NCI-H1417 treated with DMSO at 0.1 percent for 48 hours (cell line): ENCODE measurements at places on chromosomes 6 and 20.

GRCh38 chr20:58646257-58646656, 4.8 kb upstream of the STX16 start:
- DNase-seq, result no peak

GRCh38 chr6:13709689-13710551, 1.7 kb downstream of the RANBP9 start:
- DNase-seq, result no peak

DNA sequence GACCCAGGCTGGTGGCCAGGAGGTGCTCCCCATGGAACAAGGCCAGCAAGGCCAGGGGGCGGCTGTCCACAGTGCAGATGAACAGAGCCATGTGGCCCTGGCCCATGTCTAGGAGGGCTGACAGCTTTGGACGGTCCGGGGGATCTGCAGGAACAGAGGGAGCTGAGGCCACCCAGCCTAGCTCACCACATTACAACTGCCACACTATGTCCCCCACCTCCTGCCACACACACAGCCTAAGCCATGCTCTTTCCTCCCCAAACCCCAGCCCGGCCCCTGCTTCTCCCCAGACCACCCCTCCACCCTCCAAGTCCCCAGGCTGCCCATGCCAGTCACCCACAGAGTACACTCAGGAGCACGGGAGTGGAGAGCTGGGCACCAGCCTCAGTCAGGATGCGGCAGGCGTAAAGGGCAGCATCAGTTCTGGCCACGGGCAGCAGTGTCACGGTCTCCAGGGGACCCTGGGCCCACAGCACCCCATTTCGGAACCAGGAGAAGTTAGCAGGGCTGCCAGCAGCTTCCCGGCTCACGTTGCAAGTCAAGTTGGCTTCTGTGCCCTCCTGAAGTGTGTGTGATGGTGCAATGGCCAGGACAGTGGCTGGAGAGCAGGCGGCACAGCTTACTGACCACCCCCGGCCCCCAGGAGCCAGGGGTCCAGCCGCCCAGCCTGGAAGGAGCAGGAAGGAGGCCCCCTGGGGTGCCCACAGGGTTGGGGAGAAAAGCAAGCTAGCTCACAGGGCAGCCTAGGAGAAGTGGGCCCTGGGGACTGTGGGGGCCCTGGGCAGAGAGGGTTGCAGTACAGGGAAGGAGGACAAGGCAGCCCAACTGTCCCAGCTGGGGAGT, 15.2 kb upstream of the ADAM33 start:
- no peak for DNase-seq

GRCh38 chr6:16420715-16421461, 182.5 kb downstream of the GMPR start:
- no peak for DNase-seq

- DNase-seq, result no peak
Observed at GRCh38 chr6:25027221-25027916, 91.6 kb upstream of the RIPOR2 start.

- DNase-seq, result no peak
Observed at GRCh38 chr6:37135835-37136694, 33.9 kb upstream of the PIM1 start.

GRCh38 chr6:159467473-159468041, 225.5 kb downstream of the SOD2 start:
- no peak for DNase-seq

- DNase-seq, result no peak
Observed at GRCh38 chr20:12963416-12963815, 45.4 kb upstream of the SPTLC3 start.

DNA sequence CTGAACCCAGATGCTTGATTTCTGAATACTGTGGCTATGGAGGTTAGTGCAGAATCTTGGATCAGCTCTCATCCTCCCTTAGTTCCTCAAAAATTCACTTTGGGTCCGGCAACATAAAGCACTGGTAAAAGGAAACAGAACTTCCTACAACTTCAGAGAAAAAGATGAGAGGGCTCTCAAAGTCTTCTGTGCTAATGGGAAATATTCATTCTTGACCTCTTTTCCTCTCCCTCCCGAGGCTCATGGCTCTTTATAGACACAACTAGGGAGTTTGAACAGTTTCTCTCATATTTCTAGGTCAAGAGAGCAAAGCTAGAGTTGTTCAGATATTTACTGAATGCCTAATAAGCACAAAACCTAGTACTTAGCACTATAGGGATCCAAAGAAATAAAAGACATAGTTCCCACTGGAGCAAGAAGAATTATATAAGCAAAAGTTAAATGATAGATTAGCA, 124.1 kb upstream of the TCF21 start:
- no peak for DNase-seq

DNA sequence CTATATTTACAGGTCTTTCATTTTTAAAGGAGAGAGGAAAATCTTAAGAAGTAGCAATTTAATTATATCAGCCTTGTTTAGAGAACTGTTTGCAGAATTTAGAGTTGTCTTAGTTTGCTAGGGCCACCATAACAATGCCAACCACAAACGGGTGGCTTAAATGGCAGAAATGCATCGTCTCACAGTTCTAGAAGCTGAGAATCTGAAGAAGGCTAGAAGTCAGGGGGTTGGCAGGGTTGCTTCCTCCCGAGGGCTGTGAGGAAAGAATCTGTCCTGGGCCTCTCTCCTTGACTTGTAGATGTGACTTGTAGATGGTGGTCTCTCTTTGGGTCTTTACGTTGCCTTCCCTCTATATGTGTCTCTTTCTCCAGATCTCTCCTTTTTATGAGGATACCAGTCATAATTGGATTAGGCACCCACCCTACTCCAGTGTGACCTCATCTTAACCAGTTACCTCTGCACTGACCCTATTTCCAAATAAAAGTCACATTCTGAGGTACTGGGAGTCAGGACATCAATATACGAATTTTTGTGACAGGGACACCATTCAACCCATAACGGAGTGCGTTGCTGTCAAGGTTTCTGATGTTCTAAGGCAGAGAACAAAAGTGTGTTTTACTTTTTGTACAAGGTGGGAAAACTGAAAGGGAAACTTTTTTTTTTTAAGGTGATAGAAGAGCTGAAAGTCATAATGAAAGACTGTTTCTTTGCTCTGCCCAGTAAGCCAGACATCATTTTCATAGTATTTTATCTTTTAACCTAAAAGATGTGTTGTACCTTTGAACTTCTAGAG, 84.4 kb downstream of the SAMD3 start:
- no peak for DNase-seq

- DNase-seq, result no peak
Observed at GRCh38 chr6:35120746-35121145, 20.4 kb downstream of the TCP11 start.

DNA sequence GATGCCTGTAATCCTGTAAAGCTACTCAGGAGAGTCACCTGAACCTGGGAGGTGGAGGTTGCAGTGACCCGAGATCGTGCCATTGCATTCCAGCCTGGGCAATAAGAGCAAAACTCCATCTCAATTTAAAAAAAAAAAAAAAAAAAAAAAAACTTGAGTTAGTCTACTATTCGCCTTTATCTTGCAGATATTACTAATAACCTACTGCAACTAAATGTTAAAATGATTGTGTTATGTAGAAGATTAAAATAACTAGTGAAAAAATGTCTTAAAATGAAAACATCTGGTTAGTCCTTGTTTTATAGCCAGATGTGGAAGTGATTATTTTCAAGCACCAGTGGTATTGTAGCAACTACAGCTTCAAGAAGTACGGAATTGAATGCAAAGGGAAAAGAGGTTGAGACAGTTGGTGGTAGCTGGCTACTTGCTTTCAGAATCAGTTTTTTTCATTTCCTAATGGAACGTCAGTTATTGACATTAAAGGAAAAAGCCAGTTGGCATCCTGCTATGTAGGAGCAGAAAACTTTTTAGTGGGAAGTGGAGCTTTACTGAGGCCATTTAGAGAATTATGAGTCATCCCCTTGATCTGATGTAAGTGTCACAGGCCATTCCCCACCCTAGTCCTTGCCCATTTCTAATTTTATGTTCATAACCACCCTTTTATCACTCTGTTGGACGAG, 43.8 kb upstream of the DYNLRB1 start:
- no peak for DNase-seq

- DNase-seq, result no peak
Observed at GRCh38 chr6:34663831-34664255, 32.7 kb downstream of the ILRUN start.

- no peak for DNase-seq
Observed at GRCh38 chr6:28311139-28311823, 24.7 kb downstream of the ZSCAN31 start.

GRCh38 chr6:21918041-21918440, 324.5 kb downstream of the SOX4 start:
- no peak for DNase-seq

DNA sequence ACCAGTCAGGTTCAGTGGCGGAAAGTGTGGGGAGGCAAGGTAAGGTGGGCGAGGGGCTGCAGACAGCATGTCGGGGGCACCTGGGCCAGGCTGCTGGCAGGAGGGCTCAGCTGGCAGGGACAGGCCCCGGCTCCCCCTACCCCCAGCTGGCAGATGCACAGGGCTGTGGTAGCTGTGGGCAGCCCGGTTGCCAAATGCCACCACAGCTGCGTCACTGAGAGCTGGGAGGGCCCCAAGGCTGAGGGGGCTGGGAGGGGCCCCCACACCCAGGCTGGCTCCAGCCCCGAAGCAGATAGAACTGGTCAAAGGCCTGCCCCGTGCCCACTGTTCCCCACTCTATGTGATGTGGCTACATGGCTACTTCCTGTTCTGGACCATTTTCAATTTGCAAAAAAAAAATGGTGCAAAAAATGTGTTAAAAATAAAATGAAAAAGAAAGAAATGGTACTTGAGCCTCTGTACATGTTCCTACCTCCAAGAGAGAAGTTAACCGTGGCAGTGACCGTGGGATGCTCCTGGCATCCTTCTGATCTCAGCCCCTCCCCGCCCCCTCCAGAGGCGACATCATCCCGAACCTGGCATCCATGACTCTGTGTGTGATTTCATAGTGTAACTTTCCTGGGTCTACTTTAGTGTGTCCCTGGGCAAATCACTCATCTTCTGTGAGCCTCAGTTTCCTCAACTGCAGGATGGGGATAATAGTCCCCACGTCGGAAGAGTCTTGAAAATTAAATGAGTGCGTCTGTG, 64.4 kb downstream of the UBE2V1 start:
- DNase-seq, result no peak

DNA sequence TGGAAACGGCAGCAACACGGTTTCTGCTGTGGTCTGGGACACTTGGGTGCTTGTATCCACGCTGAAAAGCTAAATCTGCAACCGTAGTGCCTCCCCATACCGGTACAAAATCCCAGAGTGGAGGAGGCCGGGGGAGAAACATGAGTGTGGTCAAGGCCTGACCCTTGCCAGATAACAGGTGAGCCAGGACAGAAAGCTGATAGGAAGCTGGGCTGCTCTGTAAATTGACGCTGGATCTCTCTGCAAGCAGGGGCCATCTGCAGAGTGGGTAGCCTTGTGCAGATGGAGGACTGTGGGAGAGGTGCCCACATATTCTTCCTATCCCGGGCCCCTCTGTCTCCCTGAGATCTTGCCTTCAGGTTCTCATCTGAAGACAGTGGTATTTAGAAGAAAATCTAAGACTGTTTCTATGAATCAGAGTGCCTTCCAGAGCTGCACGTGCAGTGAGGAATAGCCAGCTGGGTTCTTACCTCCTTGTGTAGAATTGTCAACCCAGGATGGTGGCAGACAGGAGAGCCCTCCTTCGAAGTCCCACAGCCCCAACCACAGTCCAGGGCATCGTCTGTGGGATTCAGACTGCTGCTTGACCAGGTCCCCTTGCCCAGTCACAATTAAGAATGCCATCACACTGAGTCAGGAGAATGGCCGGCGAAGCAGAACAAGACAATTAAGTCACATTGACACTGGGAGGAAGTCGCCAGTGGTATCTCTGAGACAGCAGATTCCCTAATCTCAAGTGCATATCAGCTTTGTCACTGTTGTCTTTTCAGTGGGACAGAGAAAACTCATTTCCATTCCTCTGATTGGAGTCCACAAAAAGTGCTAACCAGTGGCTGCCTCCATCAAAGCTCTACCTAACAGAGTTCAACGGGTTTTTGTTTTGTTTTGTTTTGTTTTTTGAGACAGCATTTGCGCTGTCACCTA, 100.0 kb upstream of the RIPOR2 start:
- no peak for DNase-seq

GRCh38 chr6:140217283-140217682, 842.8 kb upstream of the CITED2 start:
- DNase-seq, result no peak

- no peak for DNase-seq
Observed at GRCh38 chr6:46997646-46998045, 44.5 kb downstream of the ADGRF1 start.

DNA sequence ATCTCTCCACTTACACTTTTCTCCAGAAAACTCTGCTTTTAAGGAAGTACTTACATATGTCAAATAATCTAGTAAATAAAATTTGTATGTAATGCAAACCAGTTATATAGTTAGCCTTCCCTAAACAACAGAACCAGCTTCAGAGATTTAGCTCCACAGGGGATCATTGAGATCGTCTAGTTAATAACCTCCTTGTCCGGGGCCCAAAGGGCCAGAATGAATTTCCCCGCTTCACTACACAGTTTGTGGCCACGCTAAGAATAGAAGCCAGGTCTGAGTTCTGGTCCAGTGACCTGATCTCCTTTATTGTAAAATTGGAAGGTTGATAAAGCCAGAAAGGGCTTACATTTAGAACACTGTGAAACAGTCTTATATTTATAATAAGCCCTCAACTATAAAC, 245.2 kb downstream of the TPBG start:
- no peak for DNase-seq

DNA sequence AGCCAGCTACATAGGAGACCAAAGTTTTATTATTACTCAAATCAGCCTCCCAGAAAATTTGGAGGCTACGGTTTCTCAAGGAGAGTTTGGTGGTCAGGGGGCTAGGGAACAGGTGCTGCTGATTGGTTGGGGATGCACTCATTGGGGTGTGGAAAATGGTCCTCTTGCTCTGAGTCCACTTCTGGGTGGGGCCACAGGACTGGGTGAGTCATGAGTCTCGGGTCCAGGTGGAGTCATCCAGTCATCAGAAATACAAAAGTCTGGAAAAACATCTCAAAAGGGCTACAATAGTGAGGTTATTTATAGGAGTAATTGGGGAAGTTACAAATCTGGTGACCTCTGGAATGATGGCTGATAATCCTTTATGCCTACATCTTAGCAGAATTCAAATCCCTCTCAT, 54.3 kb upstream of the SLC22A16 start:
- DNase-seq, result no peak

DNA sequence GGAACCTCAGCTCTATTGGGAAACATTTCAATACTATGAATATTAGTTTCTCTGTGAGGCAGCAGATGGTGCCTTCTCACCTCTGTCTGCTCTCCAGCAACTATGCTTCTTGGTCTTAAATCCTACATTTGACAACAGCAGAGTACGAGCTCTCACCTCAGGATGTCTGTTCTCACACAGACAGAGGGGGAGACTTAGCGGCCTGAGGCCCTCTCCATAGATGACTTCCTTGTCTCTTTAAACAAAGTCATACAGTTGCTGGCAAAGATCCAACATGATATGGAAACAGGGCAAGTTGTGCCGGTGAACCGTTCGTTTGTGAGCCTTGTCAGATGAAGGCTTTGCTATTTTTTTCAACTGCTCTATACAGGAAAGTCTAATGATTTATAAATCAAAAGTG, 43.7 kb upstream of the GABRR1 start:
- DNase-seq, result no peak
